ENCODE measurements at places on chromosomes 4 and X.

DNA sequence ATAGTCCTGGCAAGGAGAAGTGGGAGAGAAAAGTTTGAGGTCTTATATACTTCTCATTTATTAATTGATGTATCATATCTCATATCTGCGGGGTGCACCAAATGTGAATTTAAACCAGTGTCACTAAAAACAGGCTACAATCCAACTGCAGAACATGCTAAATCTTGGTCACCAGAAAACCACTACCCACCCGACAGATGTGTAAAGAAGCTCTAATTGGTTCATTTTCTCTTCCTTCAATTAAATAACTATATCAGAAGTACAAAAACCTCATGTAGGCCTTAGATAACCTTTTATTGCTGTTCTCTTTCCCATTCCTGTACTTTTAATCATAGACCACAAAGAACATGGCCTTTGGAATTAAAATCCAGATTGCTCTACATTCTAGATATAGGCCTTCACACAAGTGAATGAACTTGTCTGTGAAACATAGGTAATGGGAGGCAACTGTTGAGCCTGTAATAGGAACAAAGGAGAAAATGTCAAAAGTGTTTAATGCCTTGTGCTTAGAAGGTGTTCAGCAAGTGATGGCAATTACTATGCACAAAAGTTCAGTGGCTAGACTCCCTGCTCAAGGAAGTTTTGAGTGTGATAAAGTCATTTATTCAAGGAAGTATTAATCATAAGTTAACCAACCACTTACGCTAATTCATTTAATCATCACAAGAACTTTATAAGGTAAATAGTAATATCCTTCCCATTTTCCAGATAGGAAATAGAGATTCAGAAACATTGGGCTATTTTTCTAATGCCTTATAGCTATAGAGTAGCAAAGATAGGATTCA lies 425.6 kb downstream of the INPP4B start:
- DNase-seq, result no peak

DNA sequence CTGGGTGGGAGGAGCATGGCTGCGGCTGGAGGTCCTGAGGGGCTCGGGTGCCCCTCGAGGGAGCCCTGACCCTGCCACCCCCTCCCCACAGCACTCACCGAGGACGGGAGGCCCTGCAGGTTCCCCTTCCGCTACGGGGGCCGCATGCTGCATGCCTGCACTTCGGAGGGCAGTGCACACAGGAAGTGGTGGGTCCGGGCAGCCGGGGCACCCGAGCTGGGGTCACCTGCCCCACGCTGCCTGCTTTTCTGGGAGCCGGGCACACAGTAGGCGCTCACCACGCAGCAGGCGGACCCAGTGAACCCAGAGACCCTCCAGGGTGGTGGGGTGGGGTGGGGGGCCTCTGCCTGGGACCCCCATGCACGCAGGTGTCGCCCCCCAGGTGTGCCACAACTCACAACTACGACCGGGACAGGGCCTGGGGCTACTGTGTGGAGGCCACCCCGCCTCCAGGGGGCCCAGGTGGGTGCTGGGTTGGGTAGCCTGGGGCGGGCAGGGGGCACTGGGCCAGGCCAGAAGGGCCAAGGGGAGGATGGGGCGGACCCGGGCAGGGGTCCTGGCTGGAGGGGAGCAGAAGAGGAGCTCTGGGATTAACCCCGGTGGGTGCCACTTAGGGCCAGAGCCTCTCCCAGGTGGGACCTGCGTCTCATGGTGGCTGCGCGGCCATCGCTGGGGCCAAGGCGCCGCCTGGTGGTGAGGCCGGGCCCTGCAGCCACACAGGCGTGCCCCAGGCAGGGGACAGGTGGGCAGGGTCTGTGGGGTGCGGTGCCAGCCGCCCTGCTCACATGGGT lies 1.4 kb downstream of the HGFAC start:
- DNase-seq, result peak; percentile 56

DNA sequence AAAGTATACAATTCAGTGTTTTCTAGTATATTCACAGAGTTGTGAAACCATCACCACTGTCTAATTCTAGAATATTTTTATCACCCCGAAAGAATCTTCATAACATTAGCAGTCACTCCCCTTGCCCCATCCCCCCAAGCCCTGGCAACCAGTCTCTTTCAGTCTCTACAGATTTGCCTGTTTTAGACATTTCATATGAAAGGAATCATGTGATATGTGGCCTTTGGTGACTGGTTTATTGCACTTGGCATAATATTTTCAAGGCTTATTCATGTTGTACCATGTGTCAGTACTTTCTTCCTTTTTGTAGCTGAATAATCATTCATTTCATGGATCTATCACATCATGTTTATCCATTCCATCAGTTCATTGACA lies 371.7 kb downstream of the AFF2 start:
- DNase-seq, result no peak

GRCh38 chr4:128940971-128941370 lies 131.5 kb downstream of the JADE1 start:
- no peak for DNase-seq

DNA sequence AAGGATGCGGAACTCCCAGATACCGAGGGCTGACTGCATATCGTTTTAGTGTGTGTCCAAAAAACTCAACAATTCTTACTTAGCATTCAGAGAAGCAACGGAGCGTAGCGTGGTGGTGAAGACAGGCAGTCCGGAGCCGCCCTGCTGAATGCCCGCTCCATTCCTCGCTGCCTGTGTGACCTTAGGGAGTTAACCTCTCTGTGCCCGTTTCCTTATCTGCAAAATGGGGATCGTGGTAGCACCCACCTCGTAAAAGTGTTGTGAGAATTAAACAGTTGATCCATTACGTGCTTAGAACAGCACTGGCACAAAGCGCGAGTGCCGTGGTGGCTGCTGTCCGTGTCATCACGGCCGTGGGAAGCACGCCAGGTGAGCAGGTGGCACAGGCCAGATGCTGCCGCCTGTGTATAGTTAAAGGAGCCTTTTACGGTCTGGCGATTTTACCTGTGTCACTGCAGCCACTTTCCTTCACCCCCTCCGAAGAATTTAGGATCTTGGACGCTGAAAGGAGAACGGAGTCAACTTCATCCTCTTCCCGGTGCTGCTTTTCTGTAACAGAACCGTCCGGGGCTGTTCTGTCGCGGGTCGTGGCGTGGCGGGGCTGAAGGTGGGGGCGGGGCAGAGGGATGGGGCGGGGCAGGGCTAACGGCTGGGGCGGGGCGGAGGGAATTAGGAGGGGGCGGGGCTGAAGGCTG lies 885 bp downstream of the CCDC110 start:
- DNase-seq, result peak; percentile 7

GRCh38 chr4:104491481-104492182 lies 3.1 kb downstream of the CXXC4 start:
- DNase-seq, result no peak

GRCh38 chr4:10007793-10008608 lies 13.3 kb downstream of the SLC2A9 start:
- no peak for DNase-seq
